Activated CD4-positive, alpha-beta T cell treated with anti-CD3 and anti-CD28 coated beads for 36 hours (primary cell): ENCODE measurements at places on chromosomes 5 and 9.
A peak's percentile ranks its signal among the peaks of the same experiment; 100 is the strongest.

DNA sequence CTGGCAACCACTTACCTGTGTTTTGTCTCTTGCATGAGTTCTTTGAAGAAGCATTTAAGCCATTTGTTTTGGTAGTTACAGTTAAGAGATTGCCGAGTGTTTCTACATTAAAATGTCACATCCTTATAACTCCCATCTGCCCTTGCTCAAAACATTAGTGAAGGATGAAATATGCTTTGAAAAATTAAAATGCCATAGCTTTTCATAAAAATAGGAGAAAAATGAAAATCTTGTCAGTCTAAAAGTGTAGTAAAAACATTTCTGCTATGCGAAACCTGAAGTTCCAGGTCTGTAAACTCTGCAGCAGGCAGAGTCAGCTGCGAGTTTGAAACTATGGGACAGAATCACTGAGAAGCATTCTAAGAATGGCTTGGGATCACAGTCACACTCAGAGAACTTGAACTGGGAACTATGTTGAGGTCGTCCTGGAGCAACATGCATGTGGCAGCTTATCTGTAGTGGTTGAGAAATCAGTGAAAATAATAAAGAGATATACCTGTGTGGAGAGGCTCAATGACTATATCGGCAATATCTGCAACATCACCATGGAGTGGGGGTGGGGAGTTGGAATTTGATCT, 67.4 kb downstream of the RASGRF2 start:
- DNase-seq: no peak

GRCh38 chr9:135522137-135522877, 1.1 kb downstream of the LCN1 start:
- DNase-seq: no peak

GRCh38 chr5:23089286-23089685, 236.1 kb upstream of the CDH12 start:
- DNase-seq: no peak

GRCh38 chr5:173155912-173156311, 11.6 kb downstream of the BNIP1 start:
- DNase-seq: no peak

GRCh38 chr9:127664324-127664677, 42.5 kb upstream of the CFAP157 start:
- DNase-seq: no peak

DNA sequence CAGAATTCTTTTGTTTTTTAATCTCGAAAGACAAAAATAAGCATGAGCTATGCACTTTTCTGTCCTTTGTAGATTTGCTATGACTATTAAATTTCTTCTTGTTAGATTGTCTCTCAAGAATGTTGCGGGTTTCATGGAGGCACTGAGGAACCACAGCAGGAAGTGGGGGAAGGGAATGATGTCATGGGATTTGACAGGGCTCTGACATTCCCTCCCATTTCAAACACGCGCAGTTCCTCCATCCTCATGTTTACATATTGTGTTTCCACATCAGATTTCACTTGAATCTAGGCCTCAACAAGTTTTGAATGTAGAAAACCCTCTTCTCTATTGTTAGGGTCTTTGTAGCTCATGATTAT, 154.8 kb downstream of the PALM2AKAP2 start:
- DNase-seq: peak; percentile 30

DNA sequence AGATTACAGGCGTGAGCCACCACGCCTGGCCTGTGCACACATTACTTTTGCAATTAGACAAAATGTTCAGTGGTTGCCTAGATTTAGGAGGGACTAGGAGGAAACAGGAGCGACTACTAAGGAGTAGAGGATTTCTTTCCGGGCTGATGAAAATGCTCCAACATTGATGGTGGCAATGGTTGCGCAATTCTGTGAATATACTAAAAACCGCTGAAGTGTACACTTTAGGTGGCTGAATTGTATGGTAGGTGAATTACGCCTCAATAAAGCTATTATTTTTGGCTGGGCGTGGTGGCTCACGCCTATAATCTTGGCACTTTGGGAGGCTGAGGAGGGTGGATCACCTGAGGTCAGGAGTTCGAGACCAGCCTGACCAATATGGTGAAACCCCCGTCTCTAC, 46.8 kb upstream of the STXBP1 start:
- no peak for DNase-seq

DNA sequence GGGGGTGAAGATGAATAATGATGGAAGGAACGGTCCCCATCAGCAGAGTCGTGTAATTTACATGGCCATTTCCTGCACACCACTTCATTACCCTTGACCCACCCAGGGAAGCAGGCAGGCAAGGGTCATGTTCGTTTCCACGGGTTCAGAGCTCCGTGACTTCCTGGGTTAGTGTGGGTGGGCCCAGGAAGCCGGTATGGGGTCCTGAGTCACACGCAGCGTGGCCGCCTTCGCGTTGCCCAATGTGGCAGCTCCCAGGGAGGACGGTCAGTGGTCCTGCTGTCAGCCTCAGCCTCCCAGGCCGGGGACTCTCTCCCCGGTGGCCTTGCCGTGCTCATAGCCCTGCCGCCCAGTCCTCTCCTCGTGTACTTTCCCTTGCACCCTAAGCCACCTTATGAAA, 5.1 kb upstream of the TERT start:
- no peak for DNase-seq

DNA sequence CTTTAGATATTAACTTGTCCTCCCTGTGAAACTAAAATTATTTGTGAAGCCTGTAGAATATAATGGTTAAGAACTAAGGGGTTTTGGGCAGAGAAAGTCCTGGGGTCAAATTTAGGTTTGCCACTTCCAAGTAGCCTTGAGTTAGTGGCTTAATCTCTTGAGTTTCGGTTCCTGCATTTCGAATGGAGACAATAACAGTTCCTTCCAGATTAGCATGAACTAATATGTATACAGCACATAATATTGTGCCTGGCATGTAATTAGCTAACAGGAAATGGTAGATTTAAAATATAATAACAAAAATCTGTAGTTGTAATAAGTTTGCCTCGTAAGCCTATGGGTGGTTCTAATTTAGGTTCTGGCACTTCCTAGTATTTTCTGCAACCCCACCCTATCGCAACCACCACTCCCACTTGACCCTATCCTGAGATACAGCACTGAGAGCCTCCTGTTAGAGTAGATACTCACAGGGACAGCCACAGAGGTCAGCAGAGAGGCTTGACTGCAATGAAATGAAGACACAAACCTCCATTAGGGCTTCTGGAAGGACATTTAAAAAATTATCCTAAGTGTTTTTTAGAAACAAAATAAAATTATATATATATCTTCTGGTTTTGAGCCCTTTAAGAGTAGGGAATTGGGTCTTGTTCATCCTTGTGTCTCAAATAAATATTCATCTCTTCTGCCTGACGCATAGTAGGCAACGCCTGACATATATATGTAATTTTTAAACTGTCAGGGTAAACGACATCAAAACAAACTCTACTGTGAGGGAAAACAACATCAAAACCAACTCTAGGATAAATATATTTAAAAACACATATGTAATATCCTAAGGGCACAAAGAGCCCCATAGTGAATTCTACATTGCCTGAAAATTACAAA, 8.5 kb downstream of the SPINK9 start:
- DNase-seq: no peak

DNA sequence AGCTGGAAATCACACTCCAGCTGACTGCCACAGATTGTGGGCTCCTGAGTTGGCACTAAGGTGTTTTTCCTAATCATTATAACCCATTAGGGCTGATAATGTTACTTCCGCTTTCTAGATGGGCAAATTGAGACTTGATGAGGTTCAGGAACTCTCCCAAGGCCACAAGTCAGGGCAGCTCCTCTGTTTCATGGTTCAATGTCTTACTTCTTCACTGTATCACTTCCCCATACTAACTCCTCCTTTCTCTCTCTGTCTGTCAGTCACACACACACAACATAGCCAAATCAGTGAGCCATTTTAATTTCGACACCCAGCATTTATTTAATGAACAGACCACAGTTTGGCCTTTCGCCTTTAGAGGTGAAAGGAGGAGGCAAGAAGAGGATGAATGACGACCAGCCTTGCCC, 17.8 kb upstream of the TRAF1 start:
- DNase-seq: no peak

DNA sequence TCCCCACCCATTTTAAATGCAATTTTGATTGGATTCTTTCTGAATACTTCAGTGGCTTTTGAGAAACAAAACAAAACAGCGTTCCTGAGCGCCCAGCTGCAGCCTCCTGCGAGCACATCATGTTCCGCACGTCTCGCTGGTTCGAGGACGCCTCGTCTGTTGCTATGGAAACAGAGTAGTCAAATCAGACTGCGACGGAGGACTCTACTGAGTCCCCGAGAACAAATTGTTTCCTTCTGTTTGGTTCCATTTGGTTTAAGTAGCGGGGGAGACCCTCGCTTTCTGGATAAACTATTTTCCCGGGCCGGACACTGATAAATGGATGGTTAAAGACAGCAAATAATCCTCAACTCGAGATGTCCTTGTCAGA, 69.0 kb downstream of the SLC28A3 start:
- peak; percentile 87 for DNase-seq

DNA sequence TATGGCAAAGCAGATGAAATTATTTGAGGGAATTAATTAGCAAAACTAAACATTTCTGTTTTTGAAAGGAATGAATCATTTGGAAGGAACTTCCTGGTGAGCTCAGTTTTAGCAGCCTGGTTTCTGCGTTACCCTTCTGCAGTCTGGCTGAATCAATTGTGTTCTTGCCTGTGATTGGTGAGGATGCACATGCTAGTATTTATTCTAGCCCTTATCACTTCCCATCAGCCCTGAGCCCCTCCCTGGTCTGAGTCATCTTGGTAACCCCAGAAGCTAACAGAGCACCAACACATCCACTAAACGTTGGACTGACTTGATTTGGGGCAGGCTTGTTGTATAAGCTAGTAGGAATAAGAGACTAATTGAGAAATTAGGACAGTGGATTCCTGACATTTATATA, 6.6 kb downstream of the TJP2 start:
- peak; percentile 78 for DNase-seq

DNA sequence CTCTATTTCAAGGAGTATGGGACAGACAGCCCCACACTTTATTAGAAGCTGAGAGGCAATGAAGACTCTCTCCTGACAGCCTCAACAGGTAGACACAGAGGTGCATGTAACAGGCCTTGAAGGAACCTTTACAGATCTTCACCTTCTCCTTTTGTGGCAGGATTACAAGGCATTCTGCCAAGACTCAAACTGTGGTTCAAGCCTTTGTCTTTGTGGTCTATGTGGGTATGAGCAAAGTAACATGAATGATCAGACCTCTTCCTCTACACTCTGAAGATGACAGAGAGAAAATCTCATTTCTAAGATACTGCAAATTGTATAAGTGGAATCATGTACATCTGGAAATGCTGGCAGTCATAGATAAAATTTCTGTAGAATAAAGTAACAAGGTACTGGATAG, 346.9 kb downstream of the CDH9 start:
- no peak for DNase-seq

DNA sequence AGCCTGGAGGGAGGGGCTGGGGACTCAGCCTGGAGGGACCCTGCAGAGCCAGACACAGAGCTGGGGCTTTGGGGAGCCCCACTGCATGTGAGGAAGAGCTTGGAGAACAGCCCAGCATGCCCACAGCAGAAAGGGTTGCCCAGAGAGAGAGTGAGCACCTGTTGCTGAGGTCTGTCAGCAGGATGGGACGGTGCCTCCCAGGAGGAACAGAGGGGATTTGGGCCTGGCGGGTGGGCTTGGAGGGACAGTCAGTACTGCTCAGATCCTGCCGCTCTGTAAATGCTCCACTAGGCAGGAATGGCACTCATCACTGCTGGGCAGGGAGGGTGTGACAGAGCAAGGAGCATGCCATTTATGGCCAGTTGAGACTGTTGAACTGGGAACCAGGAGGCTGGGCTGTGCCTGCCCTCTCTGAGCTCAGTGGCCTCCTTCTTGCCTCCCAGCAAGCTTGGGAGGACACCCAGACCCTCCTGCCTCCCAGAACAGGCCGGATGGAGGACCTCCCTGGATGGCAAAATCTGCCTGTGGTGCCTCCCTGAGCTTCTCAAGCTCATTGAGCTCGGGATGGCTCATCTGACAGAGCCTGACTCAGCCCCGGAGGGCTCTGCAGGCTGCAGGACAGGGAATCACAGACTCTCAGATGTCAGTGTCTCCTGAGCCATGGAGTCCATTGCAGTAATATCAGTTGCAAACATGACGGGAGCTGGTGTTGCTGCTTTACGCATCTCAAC, 786 bp upstream of the HRCT1 start:
- DNase-seq: no peak

- DNase-seq: no peak
Measured at GRCh38 chr5:180283026-180283615, 8.8 kb downstream of the MAPK9 start.

- DNase-seq: peak; percentile 74
Measured at GRCh38 chr5:76641514-76642120, 18.4 kb upstream of the F2RL2 start.

GRCh38 chr5:121698690-121699089, 153.0 kb upstream of the FTMT start:
- no peak for DNase-seq

- no peak for DNase-seq
Measured at GRCh38 chr5:88090506-88090905, 178.1 kb downstream of the TMEM161B start.

DNA sequence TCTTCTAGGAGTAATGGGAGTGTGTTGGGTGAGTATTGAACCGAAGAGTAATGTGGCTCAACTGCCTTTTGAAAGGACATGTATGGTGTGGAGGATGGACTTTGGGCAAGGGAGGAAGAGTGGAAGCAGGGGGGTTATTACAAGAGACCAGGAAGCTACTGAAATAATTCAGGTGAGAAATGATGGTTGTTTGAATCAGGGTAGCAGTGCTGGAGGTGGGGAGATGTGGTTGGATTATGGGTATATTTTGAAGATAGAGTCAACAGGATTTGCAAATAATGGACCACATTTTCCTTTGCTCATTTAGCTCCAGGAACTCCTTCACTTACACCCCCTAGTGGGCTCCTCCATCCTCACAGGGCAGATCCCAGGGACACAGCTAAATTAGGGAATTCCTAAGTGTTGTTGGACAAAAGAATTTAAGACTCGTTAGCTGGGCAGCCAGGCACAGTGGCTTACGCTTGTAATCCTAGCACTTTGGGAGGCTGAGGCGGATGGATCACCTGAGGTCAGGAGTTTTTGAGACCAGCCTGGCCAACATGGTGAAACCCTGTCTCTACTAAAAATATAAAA, 1.2 kb upstream of the SLC4A9 start:
- no peak for DNase-seq

- DNase-seq: peak; percentile 53
Measured at GRCh38 chr5:138979684-138980280, 104.6 kb upstream of the LRRTM2 start.

DNA sequence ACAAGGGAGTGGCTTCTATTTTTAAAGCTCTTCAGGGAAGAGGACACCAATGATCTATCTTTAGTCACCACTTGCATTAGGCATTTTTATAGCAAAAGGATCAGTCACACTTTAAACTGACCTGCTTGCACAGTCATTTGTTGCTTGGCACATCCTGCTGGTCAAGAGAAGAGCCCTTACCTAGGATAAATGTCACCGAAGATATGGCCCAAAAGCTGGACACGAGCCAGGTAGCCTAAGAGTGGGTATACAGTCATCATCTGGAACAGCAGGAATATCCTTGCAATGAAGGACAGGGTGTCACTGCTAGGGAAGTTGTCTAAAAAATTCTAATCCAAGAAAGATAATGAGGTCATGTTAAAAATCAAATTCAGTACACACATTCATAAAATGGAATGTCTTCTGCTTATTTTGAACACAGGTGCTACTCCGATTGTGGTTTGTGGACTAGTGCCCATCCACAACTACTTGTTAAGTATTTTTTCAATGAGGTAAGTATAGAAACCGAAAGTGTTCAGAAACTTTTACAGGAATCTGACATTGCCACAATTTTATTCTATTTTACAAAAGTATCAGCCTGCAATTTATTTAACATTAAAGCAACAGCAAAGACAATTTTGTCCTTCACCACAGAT, 78.4 kb downstream of the SLC38A9 start:
- no peak for DNase-seq
